Activated CD4-positive, alpha-beta T cell treated with anti-CD3 and anti-CD28 coated beads for 4 hours (primary cell): ENCODE measurements at places on chromosomes 7 and 10.
A peak's percentile ranks its signal among the peaks of the same experiment; 100 is the strongest.

GRCh38 chr10:79191951-79192676, 123.3 kb downstream of the ZMIZ1 start:
- no peak for DNase-seq

GRCh38 chr10:46069771-46070463, 23.8 kb upstream of the MSMB start:
- DNase-seq = no peak

DNA sequence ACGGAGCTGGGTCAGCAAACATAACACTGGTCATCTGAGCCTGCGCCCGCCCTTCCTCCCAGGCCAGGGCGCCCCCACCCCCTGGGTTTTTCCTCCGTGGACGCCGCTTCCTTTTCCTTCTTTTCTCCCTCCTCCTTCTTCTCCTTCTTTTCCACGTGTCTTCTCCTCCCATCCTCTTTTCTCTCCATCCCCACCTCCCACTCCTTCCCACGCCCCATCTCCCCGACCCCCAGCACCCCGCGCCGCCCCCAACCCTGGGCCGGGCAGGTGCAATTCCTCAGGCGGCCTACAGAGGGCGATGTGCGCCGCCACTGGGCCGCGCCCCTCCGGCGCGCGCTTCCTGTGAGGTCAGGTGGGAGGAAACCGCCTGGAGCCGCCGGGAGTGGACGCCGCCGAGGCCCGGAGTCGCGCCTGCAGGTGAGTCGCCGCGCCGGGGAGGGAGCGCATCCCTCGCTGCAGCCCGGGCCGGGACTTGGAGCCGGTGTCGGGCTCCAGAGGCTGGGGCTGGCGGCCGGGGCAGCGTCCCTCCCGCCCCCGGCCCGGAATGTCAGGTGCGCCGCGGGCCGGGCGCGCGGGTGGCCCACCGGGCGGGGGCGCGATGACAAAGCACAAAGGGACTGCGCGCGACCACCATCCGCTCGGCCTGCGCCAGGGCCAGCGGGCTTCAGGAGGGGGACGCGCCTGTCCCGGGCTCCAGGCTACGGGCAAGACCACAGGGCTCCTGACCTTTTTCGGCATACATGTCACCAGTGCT, at the start of gene FAM241B:
Gene FAM241B, plus strand, starts transcription at position 351 of the 754 bp plus-strand sequence. CDS start 1,497 bp downstream, outside the sequence.
- DNase-seq = peak; percentile 68

DNA sequence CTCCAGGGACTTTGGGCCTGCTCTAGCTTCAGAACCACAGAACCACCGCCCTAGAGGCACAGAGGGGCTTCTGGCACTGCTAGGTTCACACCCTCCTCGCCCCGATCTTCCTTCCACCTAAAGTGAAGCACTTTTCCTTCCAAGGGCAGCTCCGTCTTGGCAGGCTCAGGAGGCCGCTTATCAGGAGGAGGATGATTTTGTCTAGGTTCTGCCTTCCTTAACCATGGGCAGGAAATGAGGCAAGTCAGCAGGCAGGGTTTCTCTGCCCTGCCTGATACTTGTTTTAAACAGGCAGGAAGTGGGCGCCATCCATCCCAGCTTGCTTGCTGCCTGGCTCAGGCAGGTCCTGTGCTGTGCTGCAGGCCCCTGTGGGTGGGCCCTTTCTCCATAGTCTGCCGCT, 8.3 kb upstream of the ATP6V0E2 start:
- DNase-seq = peak; percentile 52

DNA sequence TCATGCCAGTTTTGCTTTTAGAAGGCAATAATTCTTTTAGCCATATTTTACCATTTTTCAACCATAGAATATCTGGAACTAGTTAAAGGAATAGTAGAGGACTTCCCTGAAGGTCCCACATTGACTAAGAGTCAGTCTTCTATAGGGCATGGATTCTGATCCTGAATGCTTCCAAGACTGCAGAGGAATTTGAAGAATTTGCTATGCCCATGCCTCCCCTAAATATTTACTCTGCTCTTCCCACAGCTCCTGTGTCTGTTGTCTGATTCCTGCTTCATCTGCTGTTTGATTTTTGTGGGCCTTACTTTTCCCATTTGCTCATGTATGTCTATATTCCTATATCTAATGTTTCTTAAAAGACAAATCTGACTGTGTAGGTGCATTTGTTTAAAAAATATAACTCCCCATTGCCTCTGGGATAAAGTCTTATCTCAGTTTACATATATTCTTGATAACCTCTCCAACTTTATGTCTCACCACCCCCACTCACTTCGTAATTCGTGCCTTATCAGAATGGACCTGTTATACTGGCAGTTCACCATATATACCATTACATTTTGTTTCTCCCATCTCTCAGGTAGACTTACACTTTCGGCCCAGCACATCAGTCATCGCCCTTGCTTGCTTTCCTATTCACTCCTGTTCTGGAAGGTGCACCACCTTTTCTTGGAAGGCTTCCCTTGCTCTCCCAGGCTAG, 33.9 kb downstream of the LRRC4 start:
- no peak for DNase-seq

DNA sequence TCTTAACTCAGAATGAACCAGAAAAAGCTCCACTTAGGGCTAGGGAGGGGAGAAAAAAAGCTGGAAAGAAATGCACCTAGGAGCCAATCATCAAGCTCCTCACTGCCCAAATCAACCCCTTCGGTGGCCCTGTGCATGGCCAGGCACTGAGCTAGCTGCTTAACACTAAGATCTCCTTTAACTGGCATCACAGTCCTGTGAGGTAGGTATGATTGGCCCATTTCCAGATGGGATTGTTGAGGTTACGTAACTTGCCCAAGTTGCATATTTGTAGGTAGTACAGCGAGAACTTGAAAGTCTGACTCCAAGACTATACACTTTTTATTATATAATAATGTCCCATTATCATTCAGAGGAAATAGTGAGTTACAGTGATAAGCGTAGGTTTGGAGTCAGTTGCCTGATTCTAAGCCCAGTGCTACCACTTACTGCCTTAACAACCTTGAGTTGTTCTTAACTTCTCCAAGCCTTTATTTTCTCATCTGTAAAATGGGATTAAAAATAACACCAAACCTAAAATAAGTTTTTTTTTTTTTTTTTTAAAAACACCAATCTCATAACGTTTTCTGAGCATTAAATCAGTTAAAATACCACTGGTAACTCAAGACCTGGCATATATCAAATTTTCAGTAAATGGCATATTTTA, 37.2 kb upstream of the ACSL5 start:
- DNase-seq = no peak

- no peak for DNase-seq
Measured at GRCh38 chr10:35781643-35782035, 139.5 kb upstream of the FZD8 start.

- no peak for DNase-seq
Measured at GRCh38 chr10:24826009-24826408, 102.3 kb upstream of the ARHGAP21 start.

DNA sequence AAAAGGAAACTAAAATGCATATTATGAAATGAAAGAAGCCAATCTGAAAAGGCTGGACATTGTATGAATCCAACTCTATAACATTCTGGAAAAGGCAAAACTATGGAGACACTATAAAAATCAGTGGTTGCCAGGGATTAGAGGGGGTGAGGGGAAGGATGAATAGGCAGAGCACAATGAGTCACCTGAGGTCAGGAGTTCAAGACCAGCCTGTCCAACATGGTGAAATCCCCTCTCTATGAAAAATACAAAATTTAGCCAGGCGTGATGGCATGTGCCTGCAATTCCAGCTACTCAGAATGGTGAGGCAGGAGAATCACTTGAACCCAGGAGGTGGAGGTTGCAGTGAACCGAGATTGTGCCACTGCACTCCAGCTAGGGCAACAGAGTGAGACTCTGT, 324.8 kb upstream of the PHYHIPL start:
- DNase-seq = no peak

- DNase-seq = no peak
Measured at GRCh38 chr7:475951-476441, 43.6 kb downstream of the PDGFA start.

- peak; percentile 58 for DNase-seq
Measured at GRCh38 chr10:79243181-79244067, 103.8 kb upstream of the PPIF start.

- no peak for DNase-seq
Measured at GRCh38 chr7:140168816-140169215, 8.0 kb downstream of the KDM7A start.

DNA sequence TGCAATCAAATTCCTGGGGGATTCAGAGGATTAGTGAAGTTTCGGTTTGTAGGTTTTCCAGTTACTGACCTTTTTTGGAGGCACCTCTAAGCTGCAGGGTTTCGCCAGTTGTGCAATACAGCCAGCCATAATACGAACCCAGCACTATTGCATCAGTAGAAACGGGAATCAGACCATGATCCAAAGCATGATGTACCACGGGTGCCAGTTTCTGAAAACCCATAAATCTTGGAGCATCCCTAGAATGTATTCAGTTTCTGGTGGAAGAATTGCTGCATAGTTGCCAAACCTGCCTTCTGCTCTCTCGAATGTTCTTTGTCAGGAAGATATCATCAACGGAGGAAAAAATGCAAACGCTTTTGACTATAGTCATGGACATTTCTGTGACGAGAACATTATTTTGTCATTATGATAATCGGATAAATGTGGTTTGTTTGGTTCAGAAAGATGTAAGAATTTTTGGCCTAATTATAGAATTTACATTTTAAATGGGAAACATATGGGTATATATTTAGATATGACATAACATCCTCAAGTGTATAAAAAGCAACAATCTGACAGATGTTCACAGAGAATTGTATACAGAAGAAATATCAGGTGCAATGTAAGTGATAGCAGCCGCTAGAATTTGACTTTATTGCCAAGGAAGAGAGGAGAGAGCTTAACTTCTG, 186.2 kb upstream of the PRKCQ start:
- no peak for DNase-seq

GRCh38 chr10:3584926-3585784, 199.9 kb downstream of the KLF6 start:
- no peak for DNase-seq

- no peak for DNase-seq
Measured at GRCh38 chr10:122484276-122485060, 23.1 kb downstream of the HTRA1 start.

DNA sequence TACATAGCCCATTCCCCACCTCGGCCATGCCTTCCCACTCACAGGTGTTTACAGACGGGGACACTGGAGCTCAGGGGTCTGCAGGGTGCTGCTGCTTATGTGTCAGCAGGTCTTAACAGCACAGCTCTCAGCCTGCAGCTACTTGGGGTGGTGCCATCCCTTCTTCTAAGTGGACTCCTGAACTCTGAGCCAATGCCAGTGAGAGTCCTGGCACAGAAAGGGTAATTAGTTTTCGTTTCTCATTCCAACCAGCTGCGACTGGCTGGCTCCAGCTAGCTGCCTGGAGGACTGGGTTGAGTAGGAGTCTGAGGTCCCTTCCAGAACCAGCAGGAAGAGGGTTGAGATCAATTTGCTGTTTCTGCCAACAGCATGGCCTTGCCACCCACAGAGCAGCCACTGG, 88.3 kb upstream of the AGK start:
- no peak for DNase-seq

DNA sequence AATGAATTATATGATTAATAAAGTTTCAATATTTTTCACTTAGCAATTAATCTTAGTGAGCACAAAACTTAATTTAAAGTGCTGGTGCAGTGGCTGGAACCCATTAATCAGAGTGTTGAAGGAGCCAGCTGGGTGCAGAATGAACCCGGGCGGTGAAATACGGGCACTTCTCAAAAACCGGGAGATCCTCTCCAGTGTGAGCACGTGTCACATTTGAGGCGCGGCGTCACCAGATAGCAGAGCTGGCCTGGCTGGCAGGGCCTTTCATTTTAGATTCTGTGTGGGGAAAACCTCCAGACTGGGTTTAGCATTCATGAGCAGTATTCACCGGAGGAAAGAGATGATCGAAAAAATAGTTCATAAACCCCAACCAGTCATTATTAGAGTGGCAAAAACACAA, 34.5 kb upstream of the CTBP2 start:
- DNase-seq = no peak

GRCh38 chr7:76020031-76020714, 25.8 kb upstream of the TMEM120A start:
- peak; percentile 74 for DNase-seq
